ENCODE measurements at places on chromosomes 4 and X. TPM values are rescaled to one million over a fixed set of nuclear protein-coding genes. Genes with fewer than 3 reads are reported as not detected.

SSX2 gene
- not detected for total RNA-seq

HELT gene
- total RNA-seq: not detected

SPANXN4 gene
- total RNA-seq: not detected

DNA sequence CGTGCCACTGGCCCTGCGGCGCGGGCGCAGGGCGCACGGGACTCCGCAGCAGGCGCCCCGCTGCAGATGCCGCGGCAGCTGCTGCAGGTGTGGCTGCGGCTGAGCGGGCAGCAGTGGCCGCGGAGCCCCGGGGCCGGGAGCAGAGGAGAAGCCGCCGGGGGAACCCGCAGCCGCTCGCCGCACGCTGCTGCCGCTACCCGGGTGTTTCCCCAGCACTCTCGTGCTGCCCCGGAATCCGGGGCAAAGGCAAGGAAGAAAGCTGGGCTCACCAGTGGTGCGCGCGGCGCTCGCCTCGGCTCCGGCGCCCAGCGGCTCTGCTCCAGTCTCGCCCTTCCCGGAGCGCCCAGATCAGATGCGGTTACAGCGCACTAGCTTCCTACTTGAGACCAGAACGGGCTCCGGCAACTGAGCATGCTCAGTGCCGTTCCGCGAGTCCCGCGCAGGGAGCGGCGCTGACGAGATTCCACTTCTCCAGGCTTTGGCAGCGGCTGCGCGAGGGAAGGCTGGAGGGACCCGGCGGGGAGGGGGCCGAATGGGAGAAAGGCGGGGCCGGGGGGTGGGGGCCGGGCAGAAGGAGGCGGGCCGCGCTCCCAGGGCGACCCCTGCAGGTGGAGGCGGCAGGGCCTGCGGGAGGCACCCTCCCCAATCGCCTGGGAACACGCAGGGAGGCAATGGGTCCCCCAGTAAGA, at the start of gene APBB2:
Gene APBB2, minus strand, starts transcription at position 407 of the 689 bp plus-strand sequence. CDS start 181,288 bp downstream, outside the sequence.
- peak; percentile 98 for DNase-seq

- DNase-seq: no peak
Measured at GRCh38 chr4:164136180-164136616, 617.7 kb upstream of the SMIM31 start.

GRCh38 chr4:118396881-118397622, 44.2 kb upstream of the PRSS12 start:
- no peak for DNase-seq

SYNPO2 gene
- under 0.01 TPM for total RNA-seq

DNA sequence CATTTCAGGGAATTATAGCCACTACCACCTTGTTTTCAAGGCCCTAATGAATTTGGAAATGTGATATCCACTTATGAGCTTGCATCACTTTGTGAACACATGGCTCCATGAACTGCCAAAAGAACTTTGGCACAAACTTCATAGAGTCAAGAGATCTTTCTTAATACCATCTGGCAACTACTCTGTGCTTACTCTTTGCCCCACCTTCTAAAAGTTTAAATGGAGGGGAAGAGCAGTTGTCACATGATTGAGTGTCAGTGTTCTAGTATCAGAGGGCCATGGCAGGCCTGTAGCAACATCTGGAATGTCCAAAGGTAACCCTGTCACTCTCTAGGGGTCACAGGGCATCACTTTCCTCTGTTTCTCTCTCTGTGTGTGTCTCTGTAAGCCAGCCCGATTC, 2.6 kb upstream of the ADH1B start:
- no peak for DNase-seq

GRCh38 chr4:16088601-16089000, 4.8 kb upstream of the PROM1 start:
- no peak for DNase-seq

DNA sequence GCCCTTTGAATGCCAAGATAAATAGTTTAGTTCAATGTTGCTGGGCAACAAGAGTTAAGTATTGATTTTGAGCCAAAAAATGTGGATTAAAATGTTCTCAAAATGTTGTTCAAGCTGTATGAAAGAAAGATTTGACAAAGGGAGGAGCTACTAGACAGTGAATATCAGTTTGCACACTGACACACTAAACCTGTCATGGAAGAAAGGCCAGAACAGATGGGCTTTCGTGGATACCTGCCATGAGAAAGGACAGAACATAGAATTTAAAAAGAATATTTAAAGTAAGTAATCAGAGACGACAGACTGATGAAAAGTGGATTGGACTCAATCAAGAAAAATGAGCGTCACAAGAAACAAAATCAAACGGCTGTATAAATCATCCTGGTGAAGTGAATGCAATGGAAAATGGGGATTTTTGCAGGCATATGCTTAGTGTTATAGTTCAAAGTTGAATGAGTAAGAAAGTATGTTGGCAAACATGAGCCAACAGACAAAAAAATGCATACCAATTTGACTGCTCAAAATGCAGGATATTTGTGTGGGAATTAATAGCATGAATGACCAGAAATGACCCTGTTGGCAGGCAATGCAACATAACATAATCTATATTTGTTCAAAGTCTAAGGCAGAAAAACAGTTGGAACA, 7.4 kb downstream of the PCDH18 start:
- DNase-seq: no peak
